Stimulated activated CD8-positive, alpha-beta memory T cell treated with anti-CD3 and anti-CD28 coated beads, Interleukin-2, amount 100 ng/mL, for 1 hour (primary cell): ENCODE measurements at places on chromosomes 2 and 18.

- DNase-seq = no peak
Measured at GRCh38 chr2:176192351-176192750, 3.9 kb downstream of the HOXD1 start.

DNA sequence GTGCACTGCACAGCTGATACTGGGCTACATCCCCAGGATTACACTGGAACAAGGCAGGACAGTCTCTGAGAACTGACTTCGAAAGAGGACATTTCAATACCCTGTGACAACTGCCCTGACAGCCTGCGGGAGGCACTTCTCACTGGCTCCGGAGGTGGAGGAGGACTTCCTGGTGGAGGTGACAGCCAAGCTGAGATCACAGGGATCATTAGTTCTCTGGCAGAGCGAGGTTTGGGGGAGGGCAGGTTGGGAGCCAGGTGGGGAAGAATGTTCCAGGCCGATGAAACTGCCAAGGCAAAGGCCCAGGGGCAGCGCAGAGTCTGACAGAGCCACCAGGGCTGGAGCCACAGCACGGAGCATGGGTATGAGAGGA, 28.0 kb upstream of the NPAS2 start:
- no peak for DNase-seq

GRCh38 chr2:68379184-68379708, 14.2 kb downstream of the PLEK start:
- DNase-seq = peak; percentile 10

DNA sequence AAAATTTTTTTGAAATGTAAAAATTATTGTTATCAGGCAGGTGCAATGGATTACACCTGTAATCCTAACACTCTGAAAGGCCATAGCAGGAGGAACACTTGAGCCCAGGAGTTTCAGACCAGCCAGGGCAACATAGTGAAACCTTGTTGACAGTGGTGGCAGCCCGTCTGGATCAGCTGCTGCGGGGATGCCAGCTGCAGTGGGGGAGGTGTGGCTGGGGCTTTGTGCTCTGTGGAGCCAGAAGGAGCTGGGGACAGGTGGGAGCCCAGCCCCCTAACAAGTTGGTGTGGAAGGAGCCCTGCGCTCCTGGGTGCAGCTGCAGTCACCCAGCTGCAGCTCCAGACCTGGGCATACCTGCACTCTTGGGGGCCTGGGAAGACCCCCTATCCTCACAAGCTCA, 182.4 kb upstream of the MC4R start:
- no peak for DNase-seq

GRCh38 chr18:30787410-30787809, 255.1 kb downstream of the DSC3 start:
- DNase-seq = no peak

- no peak for DNase-seq
Measured at GRCh38 chr18:1294229-1294628, 389.6 kb downstream of the ADCYAP1 start.

DNA sequence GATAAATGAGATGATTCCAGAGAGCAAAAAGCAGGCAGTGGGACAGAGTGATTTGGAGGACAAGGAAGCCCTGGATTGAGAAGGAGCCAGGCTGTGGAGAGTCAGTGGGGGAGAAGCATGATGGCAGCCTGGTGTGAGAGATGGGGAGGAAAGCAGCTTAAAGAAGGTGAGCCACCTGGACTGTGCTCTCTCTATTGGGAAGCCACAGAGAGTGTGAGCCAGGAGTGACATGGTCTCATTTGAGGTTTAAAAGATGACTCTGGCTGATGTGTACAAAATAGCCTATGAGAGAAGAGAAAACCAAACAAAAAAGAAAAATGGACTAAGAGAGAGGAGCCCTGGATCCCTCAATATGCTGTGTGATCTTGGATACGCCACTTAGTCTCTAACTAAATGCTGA, 12.9 kb upstream of the EPAS1 start:
- DNase-seq = no peak

GRCh38 chr2:99171377-99172140, 9.3 kb downstream of the MITD1 start:
- no peak for DNase-seq

- no peak for DNase-seq
Measured at GRCh38 chr2:88329815-88330603, 122.5 kb downstream of the FOXI3 start.

GRCh38 chr18:9855681-9856080, 30.1 kb upstream of the TXNDC2 start:
- no peak for DNase-seq

GRCh38 chr2:128303911-128304310, 14.8 kb downstream of the HS6ST1 start:
- DNase-seq = no peak

GRCh38 chr2:64586054-64586453, 61.9 kb downstream of the AFTPH start:
- no peak for DNase-seq
